ENCODE measurements at places on chromosomes 13 and 19.
A peak's percentile ranks its signal among the peaks of the same experiment; 100 is the strongest.

GRCh38 chr13:44230071-44230470 lies 143.6 kb upstream of the SERP2 start:
- no peak for DNase-seq

DNA sequence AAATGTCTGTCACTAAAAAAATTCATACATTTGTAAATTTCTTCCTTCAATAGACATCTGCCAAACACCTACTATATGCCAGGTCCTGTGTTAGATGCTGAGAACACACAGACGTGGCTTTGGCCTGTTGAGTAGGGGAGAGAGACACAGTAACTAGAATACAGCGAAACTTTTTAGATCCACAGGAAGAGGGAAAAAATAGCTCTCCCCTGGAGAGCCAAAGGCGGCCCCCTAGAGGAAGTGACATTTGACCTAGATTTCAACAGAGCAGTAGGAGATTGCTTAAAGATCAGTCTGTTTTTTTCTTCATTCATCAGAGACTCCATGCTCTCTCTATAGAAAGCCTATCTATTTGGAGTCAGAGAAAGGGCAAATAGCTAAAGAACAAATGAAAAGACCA lies 11.3 kb downstream of the LCP1 start:
- DNase-seq, result peak; percentile 29

DNA sequence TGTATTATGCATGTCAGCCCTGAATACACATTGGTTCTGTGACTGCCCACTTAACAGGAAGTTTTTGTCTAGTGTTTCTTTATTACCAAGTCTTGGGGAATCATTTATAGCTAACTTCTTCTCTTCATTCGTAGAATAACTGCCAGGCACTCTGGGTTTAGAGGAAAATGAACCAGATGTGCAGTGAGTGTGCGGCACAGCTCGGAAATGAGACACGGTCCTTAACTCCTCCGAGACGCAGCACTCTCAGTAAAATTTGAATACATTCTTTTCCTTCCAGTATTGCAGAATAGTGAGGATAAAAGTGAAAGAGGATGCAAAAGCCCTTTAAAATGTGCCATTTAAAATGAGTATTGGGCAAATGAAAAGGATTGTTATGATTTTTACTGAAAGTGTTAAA lies 29.2 kb downstream of the ATP8A2 start:
- no peak for DNase-seq

GRCh38 chr19:58558623-58559274 lies 338 bp upstream of the UBE2M start:
- DNase-seq, result peak; percentile 99

- no peak for DNase-seq
Measured at GRCh38 chr13:44543369-44543768, 32.8 kb downstream of the TSC22D1 start.

DNA sequence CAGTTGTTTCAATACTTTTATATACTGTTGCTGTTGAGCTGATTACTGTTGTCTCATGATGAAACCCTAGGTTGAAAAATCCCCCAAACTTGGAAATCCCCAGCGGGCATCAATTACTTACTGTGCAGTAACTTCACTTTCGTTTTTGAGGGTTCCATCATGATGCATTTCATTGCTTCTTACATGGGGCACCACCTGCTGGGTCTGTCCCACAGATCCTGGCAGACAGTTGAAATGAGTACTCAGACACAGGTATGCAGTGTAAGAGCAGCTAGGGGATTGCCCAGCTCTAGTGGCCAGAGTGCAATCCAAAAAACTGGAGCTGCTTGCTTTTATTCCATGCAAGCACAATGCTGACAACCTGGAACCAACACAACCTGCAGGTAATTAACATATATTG lies 132.5 kb upstream of the ZNF91 start:
- no peak for DNase-seq

DNA sequence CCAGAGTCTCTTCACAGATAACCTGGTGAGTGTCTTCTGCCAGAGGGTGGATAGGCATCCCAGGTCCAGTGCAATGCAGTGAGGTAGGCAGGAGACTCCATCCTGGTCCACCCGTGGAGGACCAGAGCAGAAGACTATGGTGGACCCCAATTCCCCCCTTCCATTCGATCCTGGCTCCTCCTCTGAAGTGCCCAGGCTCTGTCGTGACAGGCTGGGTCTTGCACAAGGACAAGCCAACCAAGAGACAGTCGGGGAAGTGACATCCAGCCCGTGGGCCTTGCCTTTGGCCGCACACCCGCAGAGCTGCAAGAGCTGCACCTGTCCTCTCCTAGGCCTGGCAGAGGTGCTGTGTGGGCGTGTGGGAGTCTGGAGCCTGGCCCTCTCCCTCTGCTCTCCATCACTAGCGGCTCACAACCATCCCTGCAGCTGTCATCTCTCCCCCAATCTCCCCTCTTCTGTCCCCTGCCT lies 3.1 kb downstream of the ZNF784 start:
- DNase-seq, result no peak

GRCh38 chr13:81089371-81090157 lies 748.6 kb upstream of the SPRY2 start:
- DNase-seq, result no peak

- DNase-seq, result no peak
Measured at GRCh38 chr13:113935001-113935844, 38.7 kb downstream of the C13orf46 start.

GRCh38 chr13:30872685-30873461 lies 33.2 kb upstream of the MEDAG start:
- peak; percentile 92 for DNase-seq

DNA sequence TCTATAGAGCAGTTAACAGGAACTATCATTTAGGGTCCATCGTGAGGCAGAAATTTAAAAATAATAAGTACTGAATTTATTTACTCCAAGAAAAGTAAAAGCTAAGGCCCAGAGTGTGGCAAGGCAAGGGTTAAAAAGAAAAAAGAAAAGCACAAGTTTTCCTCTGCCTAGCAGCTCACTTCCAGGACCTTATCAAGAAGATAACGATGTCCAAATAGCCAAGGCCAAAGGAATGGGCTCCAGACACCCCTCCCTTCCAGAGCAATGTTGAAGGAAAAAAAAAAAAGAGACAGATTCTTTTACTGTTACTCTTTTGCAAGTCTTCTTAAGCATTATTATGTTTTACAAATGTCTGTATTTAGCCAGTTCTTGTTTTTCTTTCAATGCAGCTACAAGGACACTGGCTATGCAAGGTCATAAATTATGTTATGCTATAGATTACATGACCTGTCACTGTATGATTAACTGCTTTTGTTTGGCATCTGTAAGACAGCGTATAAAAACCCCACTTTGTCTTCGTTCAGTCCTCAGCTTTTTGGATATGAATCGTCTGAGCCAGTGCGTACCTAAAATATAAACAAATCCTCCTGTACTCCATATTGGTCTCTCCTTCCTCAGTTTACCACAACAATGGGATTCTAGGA lies 2.9 kb upstream of the ZNF700 start:
- no peak for DNase-seq

GRCh38 chr13:113915786-113916329 lies 52.0 kb upstream of the GAS6 start:
- DNase-seq, result no peak

- DNase-seq, result no peak
Measured at GRCh38 chr13:75873494-75873893, 237.4 kb downstream of the LMO7 start.

DNA sequence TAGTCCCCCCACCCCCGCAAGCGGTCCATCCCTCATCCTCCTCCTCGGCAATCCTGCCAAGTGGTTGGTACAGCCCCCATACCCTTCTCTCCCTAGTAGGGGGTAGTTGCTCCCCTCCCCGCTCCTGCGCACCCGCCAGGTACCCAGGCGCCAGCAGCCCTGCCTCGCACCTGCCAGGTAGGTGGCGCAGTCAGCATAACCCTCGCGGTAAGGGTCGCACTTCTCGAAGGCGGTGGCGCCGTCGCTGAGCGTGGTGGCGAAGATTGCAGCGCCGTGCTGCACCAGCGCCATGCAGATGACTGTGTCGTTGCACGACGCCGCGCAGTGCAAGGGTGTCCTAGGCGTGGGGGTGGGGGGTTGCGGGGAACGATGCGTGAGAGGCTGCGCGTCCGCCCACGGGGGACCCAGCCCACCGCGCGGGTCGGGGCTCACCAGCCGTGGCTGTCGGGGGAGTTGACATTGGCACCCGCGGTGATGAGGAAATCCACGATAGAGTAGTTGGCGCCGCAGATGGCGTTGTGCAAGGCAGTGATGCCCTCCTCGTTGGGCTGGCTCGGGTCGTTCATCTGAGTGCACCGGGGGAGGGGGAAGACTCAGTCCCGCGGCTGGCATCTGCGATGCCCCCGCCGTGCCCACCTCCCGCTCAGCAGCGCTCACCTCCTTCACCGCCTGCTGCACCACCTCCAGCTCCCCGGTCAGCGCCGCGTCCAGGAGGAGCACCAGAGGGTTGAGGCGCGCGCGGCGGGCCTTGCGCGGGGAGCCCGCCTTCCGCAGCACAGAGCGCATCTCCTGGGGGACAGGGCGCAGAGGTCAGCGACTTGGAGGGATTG lies 15.2 kb upstream of the ERCC2 start:
- DNase-seq, result no peak

DNA sequence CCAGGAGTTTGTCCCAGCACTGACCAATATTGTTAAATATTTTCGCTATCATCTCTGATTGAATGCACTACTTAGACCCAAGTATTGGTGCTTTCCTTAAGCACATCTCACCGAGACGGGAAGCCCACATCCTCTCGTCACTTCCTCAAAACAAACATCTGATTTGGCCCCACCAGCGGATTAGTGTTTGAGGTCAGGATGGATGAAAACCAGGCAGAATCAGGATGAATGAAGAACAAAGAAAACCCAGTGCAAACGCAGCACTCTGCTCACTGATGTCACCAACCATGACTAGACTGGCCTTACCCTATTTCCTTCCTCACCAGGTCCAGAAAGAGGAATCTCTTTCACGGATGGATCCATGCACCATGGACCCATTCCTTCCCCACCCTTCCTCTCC lies 6.0 kb downstream of the PLAUR start:
- no peak for DNase-seq

DNA sequence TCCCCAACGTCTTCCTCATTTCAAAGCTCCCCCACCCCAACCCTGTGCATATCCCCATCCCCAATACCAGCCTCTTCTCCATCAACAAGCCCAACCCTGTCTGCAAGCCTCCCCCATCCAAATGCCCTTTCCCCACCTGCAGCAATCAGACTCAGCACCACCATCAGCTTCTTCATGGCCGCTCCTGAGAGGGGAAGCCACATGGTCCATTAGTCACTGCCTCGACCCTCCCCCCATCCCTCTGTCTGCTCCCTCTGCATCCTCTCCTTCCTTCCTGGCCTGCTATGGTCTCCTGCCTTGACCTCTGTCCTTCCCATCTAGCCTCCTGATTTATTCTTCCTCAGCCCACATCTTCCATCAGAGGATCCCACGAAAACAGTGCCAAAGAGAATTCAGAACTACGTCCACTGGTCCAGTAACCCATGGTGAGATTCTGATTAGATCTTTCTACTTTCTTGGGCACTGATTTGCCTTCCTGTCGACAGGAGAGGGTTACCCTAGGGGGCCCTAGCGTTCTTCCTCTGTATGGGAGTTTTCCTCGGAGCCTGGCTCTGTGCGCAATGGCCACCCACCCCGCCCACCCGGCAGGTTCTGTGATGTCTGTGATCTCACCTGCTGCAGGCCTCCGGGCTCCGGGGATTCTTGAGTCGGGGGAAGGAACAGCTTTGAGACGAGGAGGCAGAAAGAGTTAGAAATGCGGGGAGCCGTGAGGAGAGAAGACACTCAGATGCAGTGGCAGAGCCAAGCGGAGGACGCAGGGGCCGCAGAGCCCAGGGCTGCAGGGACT lies 1.3 kb downstream of the KLK6 start:
- DNase-seq, result no peak

DNA sequence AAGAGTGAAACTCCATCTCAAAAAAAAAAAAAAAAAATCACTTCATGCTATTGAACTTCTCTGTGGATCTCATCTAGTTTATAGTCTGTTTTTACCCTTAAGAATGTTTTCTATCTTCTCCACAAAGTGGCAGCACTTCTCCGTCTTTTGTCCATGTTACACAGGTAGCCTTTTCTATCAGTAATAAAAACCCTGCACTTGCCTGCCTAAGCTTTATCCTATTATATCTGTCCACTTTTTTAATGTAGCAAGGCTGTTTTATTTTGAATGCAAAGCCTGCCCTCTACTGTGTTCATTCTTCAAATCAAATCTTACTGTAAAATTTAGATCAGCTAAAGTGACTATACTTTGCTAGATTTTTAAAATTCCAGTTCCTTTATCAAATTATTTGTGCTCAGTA lies 124.0 kb downstream of the STOML3 start:
- DNase-seq, result no peak

GRCh38 chr19:2424686-2425621 lies 2.4 kb downstream of the TIMM13 start:
- peak; percentile 80 for DNase-seq

GRCh38 chr19:37669450-37669914 lies 14.2 kb upstream of the ZFP30 start:
- DNase-seq, result no peak

GRCh38 chr13:25501231-25501630 lies 129.5 kb downstream of the ATP8A2 start:
- no peak for DNase-seq

DNA sequence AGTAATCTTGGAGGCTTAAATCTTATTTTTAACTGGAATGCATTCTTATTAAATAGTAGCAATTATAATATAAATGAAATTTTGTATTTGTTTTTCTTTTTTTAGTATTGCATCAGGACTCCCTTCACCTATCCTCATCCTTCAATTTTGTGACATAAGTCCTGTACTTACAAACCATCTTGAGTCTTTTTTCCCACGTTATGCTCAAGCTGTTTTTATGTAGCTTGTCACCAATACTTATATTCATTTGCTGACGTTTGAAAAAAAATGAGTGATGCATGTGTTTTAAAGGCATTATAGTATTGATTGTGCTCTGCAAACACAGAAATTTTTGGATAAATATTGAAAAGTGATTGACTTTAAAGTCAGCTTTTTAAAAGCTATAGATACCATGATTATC lies 888 bp downstream of the GPR18 start:
- DNase-seq, result no peak

GRCh38 chr13:37959284-37959683 lies 89.7 kb upstream of the TRPC4 start:
- DNase-seq, result no peak

GRCh38 chr19:17209126-17210036 lies 5.8 kb upstream of the USE1 start:
- peak; percentile 48 for DNase-seq

GRCh38 chr19:42074513-42075363 lies 1.2 kb upstream of the ZNF574 start:
- DNase-seq, result no peak

GRCh38 chr13:74200081-74200480 lies 65.9 kb upstream of the KLF12 start:
- peak; percentile 87 for DNase-seq

- DNase-seq, result no peak
Measured at GRCh38 chr19:41111296-41111695, 2.9 kb upstream of the CYP2F1 start.

- no peak for DNase-seq
Measured at GRCh38 chr19:41535029-41535622, 40.8 kb upstream of the CEACAM21 start.

All from fibroblast of skin of scalp (primary cell).